ENCODE measurements at places on chromosomes 4 and X.

DNA sequence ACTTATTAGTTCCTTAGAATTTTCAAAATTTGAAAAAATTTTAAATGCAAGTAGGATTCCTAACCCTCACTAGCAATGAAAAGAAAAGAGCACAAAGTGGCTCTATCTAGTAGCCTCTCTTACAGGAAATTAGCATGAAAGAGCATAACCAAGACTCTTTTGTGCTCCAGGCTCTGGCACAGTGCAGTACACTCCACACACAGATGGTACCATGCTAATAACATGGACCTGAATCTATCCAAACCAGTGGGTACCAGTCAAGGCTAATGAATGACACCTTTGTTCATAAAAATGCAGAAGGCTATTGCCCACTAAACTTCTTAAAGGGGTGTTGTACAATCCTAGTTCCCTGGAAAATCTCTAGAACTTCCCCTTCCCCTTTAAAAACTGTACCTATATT, 119.0 kb downstream of the MANBA start:
- no peak for DNase-seq

- DNase-seq: no peak
These were observed 24.2 kb upstream of the XPNPEP2 start for GRCh38 chrX:129714581-129714980.

GRCh38 chr4:165439981-165440380, 61.2 kb downstream of the CPE start:
- no peak for DNase-seq

- DNase-seq: no peak
These were observed 125.5 kb upstream of the GIMD1 start for GRCh38 chr4:106494066-106494465.

- no peak for DNase-seq
These were observed 72.5 kb downstream of the CNGA2 start for GRCh38 chrX:151806967-151807540.

Measured in AG09309 (cell line).